ENCODE measurements at places on chromosomes 16 and 17. TPM values are rescaled to one million over a fixed set of nuclear protein-coding genes. Genes with fewer than 3 reads are reported as not detected.

TBC1D3H gene
- not detected for total RNA-seq

PTX4 gene
- not detected for total RNA-seq

NPIPB8 gene
- total RNA-seq: 0.43 TPM

TBX21 gene
- total RNA-seq: not detected

LPO gene
- 0.21 TPM for total RNA-seq

VPS35 gene
- total RNA-seq: 163 TPM

AATK gene
- 1.1 TPM for total RNA-seq

AHSP gene
- not detected for total RNA-seq

SOCS7 gene
- 26.5 TPM for total RNA-seq

EFCAB13 gene
- 7.5 TPM for total RNA-seq

ZSCAN10 gene
- not detected for total RNA-seq

CES1 gene
- 1.2 TPM for total RNA-seq

ABCA8 gene
- 0.21 TPM for total RNA-seq

CTRB1 gene
- total RNA-seq: not detected
